Stimulated activated CD4-positive, alpha-beta T cell treated with anti-CD3 and anti-CD28 coated beads, Interleukin-12 subunit alpha, Interleukin-12 subunit beta, amount 100 ng/mL, for 48 hours (primary cell): ENCODE measurements at places on chromosomes 6 and 20.

GRCh38 chr6:39791311-39791710, 865 bp upstream of the DAAM2 start:
- DNase-seq, result no peak

DNA sequence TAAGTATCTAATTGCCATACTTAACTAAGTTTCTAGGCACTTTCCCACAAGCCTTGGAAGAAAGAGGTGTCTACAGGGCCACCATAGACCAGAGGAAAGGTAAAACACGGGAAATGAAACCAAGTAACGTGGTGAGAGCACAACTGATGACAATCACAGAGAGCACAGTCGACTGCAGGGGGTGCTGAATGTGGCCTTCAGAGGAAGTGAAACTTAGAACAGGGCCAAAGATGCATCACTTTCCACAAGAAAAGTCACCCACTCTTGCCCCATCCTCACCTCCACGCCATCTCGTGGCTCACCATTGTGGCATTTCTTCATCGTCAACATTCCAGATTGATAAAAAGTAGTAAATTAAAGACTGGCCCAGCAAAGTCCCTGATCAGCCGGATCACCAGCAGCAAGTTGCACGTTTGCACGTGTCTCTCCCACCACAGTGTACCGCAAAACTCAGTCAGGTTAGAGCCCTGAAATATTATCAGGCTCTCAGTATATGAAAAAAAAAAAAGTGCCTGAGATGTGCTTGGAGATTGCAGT, 31.4 kb downstream of the HIVEP2 start:
- peak; percentile 59 for DNase-seq

- no peak for DNase-seq
Observed at GRCh38 chr6:124640432-124640831, 321.8 kb upstream of the RNF217 start.

- no peak for DNase-seq
Observed at GRCh38 chr20:51172558-51173428, 149.9 kb upstream of the KCNG1 start.

GRCh38 chr6:74735304-74735703, 470.5 kb downstream of the COL12A1 start:
- no peak for DNase-seq

DNA sequence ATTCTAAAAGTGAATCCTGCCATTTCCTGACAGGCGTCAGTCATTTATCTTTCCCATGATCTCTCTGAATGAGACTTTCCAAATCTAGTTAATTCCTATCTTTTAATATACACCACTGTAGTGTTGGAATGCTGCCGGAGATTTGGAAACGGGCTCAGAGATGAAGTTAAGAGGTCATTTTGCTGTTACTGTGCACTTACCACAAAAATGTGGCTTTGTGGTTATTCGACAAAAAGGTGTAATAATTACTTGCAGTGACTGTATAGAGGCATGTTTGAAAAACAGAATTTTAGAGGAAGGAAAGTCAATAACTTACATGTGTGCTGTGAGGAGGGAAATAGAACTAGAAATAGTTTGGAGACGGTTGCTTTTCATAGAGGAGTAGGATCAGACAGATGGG, 460.2 kb upstream of the BTBD3 start:
- no peak for DNase-seq

GRCh38 chr6:37134396-37135191, 35.4 kb upstream of the PIM1 start:
- no peak for DNase-seq

DNA sequence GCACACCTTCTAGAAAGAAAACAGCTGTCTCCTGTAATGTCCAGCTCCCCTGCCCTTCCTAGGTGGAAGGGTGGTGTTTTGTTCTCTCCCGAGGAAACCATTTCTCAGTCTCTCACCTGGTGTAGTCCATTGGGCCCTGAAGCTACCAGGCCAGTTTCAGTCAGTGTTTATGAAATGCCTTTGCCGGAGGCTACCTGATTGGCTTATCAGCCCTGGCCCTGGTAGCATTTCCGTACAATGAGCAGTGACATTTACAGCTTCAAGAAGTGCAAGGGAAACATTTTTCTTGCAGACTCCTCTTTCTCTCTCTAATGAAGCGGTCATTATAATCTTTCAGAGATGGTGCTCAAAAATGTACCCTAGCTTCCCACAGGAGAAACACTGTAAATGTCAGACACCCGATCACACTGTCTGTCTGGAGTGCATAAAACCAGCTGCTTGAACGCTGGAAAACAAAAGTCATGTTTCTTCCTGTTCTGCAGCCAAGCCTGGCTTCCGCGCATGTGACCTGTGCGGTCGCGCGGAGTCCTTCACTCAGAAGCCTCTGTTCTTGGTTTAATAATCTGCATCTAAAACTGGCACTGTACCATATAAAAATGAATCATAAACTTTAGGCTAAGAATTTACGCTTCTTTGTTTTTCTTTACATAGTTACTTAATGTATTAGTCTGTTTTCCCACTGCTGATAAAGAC, 28.4 kb upstream of the SAYSD1 start:
- DNase-seq, result no peak

- no peak for DNase-seq
Observed at GRCh38 chr6:43516367-43516696, 394 bp downstream of the YIPF3 start.

GRCh38 chr6:81878479-81878878, 126.0 kb upstream of the TENT5A start:
- DNase-seq, result no peak

- no peak for DNase-seq
Observed at GRCh38 chr20:2619961-2620595, 32.4 kb upstream of the NOP56 start.

GRCh38 chr20:58016779-58017178, 211.7 kb downstream of the ANKRD60 start:
- DNase-seq, result no peak

- no peak for DNase-seq
Observed at GRCh38 chr6:157097255-157097955, 225.9 kb downstream of the TMEM242 start.

DNA sequence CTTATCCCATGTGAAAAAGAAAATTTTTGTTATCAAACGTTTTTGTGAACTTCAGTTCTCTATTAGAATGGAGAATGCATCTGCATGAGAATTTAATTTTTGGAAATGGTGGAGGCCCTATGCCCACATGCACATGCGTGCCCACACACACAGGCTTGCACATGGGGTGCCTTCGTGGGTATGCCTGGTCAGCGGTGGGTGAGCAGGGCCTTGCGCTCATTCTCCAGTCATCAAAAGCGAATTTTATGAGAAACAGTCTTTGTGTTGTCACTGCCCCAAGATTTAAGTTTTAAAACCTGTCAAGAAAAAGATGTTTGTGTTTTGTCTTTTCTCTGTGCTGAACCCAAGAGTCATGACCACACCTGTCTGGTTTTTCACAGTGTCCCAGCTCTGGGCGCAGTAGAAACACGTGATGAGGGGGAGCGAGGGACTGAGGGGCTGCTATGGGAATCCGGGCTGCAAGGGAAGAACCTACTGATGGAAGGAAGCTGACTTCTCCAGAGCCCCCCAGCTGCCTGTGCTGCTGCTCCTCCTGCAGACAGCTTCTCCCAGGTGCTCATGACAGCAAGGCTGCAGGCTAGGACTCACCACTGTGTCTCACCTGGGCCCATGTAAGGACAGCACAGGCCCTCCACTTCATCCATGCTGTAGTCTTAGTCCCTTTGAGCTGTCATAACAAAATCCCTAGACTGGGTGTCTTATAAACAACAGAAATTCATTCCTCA, 153.6 kb downstream of the SYCP2 start:
- DNase-seq, result no peak

GRCh38 chr20:22438926-22439325, 145.4 kb downstream of the FOXA2 start:
- DNase-seq, result no peak

- DNase-seq, result no peak
Observed at GRCh38 chr20:46330072-46330763, 21.9 kb upstream of the CDH22 start.

- no peak for DNase-seq
Observed at GRCh38 chr6:101086473-101086872, 205.3 kb upstream of the ASCC3 start.

DNA sequence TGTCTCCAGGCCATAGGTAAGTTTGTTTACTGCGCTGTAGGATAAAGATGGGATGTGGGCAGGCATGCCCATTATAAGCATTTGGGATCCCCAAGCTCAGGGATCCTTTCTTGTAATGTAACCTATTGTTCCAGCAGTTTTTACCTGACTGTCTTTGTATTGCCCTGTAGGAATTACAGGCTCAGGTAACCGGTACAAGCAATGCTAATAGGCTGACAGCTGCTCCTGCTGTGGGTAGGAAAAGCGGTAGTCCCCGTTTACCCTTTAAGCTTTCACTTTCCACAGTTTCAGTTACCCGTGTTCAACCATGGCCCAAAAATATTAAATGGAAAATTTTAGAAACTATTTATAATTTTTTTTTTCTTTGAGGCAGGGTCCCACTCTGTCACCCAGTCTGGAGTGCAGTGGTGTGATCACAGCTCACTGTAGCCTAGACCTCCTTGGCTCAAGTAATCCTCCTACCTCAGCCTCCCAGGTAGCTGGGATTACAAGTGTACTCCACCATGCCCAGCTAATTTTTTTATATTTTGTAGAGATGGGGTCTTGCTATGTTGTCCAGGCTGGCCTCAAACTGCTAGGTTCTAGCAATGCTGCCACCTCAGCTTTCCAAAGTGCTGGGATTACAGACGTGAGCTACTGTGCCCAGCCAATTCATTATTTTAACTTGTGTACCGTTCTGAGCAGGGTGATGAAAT, 108.6 kb downstream of the CDYL start:
- no peak for DNase-seq

DNA sequence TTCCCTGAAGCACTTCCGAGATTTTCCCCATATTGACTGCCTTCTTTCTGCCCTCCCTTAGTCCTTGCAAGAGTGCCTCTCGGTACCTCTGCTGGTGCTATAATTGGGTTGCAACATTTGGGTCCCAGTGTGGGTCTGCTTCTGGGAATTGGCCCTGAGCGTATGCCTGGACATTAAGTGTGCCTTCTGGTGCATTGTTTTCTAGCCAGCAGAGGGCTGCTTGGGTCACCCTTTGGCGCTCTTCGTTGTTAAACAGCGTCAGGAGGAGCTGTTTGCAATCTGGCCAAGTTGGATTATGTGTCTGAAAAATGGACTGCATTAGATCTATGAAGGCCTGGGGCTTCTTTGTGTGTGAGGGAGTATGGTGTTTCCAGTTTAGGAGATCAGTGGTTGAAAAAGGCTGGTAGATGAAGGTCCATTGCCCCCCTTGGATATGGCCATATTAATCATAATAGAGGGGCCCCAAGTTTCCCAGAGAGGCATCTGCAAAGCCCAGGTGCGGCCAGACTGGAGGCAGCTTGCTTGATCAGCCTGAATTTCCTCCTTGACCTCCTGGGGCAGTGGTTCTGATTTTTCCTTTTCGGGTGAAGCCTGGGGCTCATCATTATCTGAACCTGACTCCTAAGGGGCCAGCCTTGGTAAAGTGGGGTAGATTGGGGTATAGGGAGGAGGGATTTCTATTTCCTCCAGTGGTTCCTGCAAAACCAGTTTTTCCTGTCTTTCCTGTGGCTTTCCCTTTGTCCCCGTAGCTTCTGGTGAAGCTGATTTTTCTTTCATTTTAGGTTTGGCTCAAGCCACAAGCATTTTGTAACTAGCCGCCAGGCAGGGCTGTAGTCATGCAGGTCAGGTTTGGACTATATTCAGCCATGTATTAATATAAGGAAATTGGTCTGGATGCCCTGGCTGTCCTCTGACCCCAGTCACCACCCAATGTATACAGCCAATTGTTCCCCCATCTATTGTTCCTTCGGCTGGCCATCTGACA, 85.4 kb upstream of the GPR6 start:
- DNase-seq, result no peak

DNA sequence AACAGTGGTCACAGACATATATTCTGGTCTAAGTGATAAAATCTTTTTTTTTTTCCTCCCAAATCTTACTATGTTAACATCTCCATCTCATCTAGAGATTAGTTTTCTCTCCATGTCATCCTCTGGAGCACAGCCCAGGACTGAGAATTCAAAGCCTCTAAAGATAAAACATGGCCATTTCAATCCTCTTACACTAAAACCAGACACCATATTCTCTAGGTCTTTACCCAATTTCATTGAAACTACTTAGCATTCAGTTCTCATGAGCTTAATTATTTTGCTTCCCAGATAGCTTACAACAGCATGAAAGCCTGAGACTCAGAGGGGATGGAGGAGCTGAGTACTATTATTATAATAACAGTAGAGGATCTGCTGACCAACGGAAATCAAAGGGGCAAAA, 92.7 kb downstream of the FARS2 start:
- no peak for DNase-seq

DNA sequence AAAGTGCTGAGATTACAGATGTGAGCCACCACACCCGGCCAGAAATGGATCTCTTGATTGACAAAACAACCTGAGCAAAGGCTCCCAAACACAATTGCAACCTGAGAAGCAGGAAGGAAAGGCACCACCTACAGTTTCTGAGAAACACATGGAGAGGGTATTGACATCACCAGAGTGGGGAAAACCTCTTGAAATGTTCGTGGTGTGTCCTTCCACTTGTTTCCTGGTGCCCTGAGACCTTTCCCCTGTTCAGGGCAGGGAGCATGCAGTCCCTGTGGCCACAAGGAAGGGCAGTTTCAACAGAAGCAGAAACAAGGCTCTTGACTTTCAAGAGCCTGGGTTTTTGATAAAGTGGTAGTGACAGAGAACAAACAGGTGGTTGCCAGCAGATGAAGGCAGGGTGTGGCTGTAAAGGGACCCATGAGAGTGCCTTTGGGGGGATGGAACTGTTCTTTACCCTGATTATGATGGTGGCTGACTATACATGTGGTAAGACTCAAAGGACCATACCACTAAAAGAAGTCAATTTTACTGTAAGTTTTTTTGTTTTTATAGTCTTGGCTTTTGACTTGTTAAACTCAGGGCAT, 3.2 kb upstream of the BPIFA1 start:
- no peak for DNase-seq

GRCh38 chr20:64040231-64041039, 4.5 kb downstream of the C20orf204 start:
- DNase-seq, result no peak

- peak; percentile 66 for DNase-seq
Observed at GRCh38 chr6:29748391-29749307, 25.4 kb downstream of the HLA-F start.

DNA sequence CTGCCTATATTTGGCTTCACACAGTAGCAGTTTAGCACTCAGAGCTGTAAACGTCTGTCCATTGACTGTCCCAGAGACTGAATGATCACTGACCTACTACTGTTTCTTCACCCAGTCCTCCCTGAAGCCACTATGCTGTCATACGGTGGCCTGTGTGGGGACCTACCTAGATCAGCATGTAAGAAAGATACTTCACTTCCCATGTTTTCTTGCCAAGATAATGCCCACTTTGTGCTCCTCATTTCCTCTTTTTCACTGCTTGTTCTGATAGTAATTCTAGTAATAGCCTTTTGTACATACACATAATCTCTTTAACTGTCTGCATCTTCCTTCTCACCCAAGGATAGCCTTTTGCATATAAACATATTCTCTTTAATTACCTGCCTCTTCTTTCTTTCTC, 109.9 kb upstream of the TIAM2 start:
- DNase-seq, result no peak

GRCh38 chr20:62347445-62347844, 19.7 kb downstream of the LAMA5 start:
- DNase-seq, result no peak
